Tibial artery (tissue), 4 donors: ENCODE measurements at places on chromosomes 3 and 15.

- no peak for DNase-seq
These were observed 7.3 kb downstream of the CCDC14 start for GRCh38 chr3:123953735-123954134.

- no peak for DNase-seq
These were observed 167.7 kb upstream of the ICE2 start for GRCh38 chr15:60646595-60646994.

GRCh38 chr3:50611464-50612233 is at the start of gene CISH:
TSS of gene CISH (minus strand) at chr3:50611774. CDS start at chr3:50611650, 124 bp downstream.
- DNase-seq: peak; percentile 93

DNA sequence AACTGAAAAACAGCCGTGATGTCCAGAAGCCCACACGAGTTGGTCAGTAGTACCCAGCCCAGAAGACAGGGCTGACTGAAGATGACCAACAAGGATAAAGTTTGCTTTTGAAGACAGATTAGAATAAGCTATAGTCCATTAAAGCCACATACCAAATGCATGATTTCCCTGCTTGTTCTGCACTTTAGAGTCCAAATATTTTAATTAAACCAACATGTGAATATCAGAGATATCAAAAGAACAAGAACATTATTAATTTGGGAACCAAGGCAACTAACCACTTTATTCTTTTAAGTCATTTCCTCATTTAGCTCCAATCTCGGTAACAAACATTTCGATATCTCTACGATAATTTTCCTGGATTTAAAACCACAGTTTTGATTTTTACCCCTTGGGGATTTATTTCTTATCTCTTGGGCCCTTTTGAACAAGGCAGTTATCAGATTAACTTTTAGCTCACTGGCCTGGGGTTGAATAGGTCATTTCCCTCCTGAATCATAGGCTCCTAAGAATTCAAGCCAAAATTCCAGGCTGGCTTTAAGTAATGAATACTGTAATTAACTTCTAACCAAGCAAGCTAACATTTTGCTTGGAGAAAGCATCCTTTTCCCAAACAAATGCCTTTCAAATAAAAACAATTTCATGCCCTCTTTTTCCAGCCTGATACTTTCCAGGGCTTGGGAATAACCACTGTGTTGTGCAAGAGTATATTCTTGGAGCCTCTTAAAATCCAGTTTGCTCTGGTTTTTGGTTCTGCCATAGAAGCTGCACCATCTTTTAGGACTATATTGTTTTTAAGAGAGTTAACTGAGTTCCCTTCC is 102.9 kb upstream of the NR2E3 start:
- no peak for DNase-seq

DNA sequence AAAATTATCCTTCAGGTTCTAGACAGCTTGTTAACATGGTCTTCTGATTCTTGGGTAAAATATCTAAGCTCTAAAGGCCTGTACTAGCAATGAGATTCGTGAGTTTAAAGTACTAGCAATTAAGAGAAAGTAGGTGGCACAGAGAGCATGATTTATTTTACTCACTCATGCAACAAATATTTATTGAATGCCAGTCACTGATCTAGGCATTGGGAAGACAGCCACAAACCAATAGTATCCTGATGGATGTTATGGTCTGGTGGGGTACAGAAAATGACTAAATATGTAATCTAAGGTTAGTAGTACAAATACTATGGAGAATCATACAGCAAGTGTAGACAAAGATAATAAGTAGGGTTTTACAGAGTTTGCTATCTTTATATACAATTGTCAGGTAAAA is 751.3 kb downstream of the ZNF385D start:
- DNase-seq: no peak

DNA sequence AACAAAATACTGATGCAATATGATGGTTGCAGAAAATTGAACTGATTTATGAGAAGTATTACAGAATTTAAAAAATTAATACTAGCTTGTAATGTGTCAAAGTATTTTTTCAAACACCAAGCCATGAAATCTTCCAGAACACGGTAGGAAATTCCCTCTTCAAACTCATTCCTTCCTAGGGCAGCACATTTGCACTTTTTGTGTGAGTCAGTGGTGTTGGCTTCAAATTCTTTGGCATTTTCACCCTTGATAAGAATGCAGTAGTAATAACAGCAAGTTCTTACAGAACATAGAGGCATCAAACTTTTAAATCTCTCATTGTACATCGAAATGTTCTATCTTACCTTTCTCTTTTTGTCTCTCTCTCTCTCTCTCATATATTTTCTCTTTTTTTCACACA is 191.8 kb downstream of the CGGBP1 start:
- no peak for DNase-seq

DNA sequence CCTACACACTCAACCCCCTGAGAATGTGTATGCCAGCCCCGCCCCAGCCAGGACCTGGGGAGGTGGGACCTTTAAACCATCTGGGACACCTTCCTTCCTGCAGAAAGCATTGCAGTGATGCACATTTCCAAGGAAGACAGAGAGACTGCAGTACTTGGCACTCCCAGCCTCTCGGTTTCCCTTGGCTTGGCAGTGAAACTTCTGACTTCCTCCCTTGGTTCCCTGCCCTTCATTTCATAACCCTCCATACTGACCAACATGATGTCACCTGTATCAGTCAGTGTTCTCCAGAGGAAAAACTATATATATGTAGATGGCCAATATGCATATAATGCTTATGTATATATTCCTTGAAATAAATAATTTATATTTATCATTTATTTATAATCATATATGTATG is 103.2 kb downstream of the SST start:
- DNase-seq: no peak

DNA sequence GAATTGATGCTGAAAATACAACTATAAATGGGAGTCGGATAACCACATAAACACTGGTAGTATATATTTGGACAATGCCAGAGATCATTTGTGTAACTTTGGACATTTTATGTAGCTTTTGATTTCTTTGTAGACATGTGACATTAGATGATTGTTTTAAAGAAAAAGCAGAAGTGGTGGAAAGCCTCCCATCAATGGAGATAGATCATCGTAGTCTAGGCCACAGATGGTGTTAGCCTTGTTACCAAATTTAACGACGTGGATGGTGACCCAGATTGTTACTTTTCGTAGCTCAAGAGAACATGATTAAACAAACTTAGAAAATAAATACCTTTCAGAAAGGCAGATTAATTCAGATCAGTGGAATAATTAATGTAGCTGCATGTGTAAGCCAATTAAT is 8.8 kb downstream of the CACNA1D start:
- no peak for DNase-seq

GRCh38 chr15:85026304-85027032 is 44.8 kb downstream of the PDE8A start:
- no peak for DNase-seq
